Dorsolateral prefrontal cortex (tissue), 122 donors: ENCODE measurements at places on chromosomes 11 and 22.

DNA sequence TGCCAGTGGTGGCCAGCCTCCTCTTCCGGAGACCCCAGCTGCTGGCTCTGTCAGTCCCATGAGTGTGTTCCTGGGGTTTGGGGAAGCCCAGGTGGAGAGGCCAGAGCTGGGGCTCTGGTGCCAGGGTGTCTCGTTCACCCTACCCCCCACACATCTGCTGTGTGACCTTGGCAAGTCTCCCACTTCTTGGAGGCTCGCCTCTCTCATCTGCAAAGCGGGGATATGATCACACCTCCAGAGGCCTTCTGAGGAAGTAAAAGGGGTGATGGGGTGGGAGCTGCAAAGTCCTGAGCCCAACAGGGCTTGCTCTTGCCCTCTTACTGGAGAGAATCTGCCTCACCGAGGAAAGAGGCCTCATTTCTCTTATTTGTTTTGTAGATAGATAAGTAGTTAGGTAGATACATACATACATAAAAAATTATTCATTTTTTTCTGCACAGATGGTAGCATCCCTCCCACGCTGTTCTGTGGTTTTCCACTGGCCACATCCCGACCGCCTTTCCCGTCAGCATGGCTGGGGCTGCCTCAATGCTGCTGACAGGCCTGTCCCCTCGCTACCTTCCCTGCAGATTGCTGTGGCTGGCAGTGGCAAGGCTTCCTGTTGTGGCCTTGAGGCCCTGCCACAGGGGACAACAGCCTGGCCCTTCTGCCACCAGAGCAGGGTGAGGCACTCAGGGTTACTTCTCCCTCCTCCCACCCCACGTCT, 23.9 kb downstream of the MYO7A start:
- DNase-seq = no peak

DNA sequence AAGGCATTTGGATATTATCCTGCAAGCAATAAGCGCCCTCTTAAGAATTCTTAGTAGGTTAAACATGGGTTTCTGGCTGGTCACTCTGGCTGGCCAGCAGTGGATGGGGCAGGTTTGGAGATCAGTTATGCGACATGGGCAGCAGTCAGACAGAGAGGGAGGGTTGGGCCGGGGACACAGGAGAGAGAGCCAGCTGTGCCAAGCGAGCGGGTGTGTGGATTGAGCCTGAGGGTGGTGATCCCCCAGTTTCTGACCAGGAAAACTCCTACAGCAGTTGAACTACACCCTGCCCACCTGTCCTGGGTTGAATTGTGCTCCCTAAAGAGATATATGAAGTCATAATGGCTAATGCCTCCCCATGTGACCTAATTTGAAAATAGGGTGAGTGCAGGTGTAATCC, 671.2 kb downstream of the TBC1D22A start:
- DNase-seq = no peak

DNA sequence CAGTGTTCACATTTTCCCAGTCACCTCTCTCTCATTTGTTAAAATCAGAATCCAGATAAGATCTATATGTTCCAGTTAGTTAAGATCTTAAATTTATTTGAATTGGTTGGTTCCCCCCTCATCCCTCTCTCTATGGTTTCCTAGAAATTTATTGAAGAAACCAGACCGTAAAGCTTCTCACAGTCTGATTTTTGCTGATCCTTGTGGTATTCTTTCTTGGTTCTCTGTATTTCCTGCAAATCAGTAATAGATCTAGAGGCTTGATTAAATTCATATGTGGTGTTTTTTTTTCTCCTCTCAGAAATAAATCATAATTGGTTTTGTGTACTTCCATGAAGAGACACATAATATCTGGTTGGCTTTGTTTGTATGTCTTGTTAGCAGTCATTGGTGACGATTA, 147.5 kb downstream of the TMEM135 start:
- no peak for DNase-seq

- no peak for DNase-seq
These were observed 45.0 kb upstream of the MYH9 start for GRCh38 chr22:36432592-36433317.

GRCh38 chr22:16777284-16777924, 47.8 kb downstream of the XKR3 start:
- DNase-seq = no peak

GRCh38 chr11:69157156-69157821, 1.6 kb downstream of the SMIM38 start:
- DNase-seq = peak; percentile 88

DNA sequence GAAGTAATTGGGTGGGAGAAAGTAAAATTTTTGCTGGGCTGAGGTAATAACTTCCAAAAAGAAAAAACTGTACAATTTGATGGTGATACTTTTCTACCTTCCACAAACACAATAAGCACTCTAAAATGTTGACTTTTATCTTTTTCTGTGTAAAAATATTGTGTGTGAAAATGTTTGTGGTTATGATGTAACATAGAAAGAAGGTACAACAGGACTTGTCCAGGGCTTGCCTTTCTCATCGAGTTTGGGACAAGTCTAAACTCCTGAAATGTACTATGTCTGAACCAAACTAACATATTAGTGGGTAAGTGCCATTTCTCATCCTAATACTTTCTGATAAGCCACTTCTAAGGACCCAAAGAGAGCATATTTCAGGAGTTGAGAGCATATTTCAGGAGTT, 174.2 kb upstream of the PDGFD start:
- no peak for DNase-seq

DNA sequence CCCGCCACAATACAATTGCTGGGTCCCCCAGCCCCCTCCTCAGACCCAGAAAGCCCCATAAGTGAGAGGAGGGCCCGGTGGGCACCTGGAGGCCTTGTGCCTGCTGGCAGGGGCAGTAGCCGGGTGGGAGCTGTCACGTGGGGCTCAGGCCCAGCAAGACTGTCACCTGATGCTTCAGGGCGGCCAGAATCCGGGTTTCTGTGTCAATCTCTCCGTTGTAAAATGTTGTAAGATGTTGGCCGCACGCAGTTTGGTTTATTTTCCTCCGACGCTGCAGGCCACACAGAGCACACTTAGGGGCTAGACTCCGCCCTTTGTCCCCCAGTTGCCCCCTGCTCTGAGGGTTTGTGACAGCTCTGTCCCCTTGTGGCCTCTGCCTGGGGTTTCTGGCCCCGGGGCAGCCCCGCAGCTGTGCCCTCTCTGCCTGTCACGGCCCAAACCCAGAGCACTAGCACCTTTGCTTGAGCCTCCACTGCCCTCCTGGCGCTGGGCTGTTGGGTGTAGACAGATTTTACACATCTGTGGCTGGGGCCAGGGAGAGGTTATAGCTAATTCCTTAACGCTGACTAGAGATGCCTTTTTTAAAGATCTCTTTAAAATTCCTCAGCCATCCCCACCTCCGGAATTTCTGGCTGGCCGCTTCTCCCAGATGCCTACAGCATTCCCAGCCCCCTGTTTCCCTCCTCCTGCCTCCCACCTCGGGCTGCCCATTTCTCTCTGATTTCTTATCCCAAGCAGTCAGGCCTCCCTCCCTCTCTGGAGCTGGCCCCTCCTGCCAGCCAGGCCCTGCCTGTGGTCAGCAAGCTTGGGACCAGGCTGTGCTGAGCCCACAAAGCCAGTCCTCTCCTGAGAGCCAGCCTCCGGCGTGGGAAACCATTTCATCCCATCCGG, 3.2 kb upstream of the PRR5 start:
- no peak for DNase-seq

GRCh38 chr11:77472991-77473800, 698 bp downstream of the PAK1 start:
- peak; percentile 34 for DNase-seq
